ENCODE measurements at places on chromosomes 5 and 9. TPM values are rescaled to one million over a fixed set of nuclear protein-coding genes. Genes with fewer than 3 reads are reported as not detected.

DNA sequence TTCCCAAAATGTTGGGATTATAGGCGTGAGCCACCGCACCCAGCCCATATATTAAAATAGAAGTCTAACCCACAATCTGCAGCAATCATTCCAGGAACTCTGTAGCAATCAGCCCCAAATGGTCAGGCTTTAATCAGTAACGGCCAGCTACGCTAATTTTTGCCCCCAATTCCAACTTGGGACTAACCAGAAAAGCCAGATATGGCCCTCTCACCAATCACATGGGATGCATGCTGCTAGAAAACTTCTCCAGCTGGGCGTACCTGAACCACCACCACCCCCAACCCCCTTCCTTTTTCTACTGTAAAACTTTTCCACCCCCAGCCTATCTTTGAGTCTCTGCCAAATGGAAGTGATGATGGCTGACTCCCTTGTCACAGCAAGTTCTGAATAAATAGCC is 4.1 kb downstream of the SUSD1 start:
- DNase-seq, result no peak

DNA sequence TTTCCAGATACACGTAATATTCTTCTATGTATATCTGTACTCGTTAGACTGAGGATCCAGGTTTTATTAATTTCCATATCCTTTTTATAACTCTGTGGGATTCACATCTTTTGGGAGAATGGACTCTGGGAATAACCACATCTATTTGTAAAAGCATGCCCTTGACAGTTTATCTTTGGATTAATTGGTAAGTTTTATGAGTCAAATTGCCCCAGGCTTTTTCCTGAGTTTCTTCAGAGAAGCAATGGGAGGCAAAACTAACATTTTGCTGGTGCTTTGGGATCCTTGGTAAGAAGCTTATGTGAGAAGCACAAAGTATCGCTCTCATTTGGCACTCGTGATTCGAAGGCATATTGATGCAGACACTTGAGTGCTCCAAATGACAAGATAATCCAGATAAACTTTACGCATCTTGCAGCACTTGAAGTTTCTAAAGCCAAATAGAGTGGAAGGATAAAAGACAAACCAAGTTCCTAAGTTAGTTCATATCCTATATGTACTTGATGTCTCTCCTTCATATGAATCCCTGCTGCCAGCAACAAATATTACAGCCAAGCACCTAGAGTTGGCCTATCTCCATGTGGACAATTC is 324.7 kb downstream of the TLE4 start:
- no peak for DNase-seq

- DNase-seq, result peak; percentile 15
These were observed 21.7 kb downstream of the SLC6A18 start for GRCh38 chr5:1246711-1247431.

DNA sequence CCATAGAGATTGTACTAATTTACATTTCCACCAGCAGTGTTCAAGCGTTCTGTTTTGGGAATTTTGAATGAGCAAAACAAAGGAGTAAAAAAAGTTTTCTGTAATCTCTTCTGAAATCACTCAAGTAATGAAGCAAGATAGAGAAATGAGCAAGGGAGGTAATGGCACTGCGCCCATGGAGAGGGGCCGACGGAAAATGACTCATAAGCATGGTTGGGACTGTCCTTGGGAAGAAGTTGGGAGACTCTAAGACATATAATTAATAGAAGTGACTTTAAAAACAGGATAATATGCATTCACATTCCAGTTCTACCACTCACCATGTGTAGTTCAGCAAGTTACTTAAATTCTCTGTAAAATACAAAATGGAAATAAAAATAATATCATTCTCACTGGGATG is 62.5 kb upstream of the C5orf46 start:
- DNase-seq, result no peak

DNA sequence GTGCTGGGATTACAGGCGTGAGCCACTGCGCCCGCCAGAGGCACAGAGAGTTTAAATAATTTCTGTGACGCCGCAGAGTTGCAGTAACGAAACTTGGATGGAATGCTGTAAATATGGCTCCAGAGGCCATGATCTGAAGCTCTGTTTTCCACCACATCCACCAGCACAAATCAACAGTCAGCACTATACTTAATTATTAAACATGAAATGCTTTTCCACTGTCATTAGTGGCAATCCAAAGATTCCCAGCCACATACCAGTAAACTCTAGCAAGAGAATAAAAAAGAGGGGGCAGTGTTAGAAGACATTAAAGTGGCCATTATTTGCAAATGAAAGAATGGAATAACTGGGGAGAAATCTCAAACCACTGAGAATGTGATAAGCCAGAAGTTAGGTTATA is 242.5 kb downstream of the DIRAS2 start:
- DNase-seq, result no peak

- peak; percentile 60 for DNase-seq
These were observed 3.6 kb downstream of the TMC1 start for GRCh38 chr9:72524820-72525540.

DNA sequence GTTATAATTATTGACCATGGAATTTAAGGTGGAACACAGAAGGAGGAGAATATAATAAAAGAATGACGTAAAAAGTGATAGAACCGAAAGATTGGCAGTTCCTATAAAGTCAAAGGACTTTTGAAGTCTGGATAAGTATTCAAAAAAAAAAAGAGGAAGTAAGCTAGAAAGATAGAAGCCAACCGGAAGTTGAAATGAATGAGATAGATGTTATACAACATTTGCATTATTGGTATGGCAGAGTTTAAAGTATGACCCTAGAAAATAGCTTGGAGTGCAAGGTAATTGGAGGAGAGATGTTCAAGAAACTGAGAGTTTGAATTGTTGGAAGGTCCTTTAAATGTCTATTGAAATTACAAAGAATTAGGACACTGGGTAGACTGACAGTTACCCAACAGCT is 293.6 kb downstream of the FER start:
- DNase-seq, result no peak

SOX30 gene
- total RNA-seq, result 0.11 TPM

DDX4 gene
- not detected for total RNA-seq

CAMK2A gene
- total RNA-seq, result not detected

- no peak for DNase-seq
These were observed 26.3 kb downstream of the CNTFR start for GRCh38 chr9:34563262-34563661.

KIF4B gene
- 0.11 TPM for total RNA-seq

GRCh38 chr9:14482856-14483255 is 168.9 kb upstream of the NFIB start:
- DNase-seq, result no peak

PPP3R2 gene
- not detected for total RNA-seq

SPINK5 gene
- total RNA-seq, result not detected

DNA sequence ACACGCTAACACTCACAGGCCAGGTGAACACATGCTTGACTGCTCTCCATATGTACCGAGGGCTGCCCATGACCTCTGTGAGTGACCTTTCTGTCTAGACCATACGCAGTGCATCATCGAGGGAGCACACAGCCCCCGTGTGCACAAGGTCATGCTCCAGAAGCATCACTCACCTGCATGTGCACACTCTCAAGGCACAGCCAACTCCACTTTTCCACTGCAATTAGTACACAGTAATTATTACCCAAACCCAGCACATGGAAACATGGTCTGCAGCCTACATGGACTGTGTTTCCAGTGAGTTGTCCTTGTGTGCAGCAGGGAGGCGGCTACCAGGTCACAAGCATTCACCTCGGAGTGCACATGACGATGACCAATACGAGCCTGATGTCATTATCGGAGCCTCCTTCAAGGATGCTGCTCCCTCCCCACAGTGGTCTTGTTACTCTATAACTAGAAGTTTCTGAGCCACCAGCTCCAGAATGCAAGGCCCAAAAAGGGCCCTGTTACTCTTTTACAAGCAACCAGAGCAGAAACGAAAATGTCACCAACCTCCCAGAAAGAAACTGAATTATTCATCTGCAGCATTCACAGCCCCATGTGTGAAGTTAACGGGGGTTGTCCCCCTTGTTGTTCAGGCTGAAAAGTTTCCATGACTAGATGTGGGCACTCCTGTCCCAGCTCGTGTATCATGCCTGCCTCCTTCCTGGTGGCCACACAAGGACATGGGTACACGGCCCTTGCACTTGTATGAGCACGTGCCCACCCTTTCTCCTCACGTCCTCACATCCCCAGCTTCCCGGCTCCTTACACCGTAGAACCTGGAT is 31.2 kb downstream of the SEMA4D start:
- DNase-seq, result peak; percentile 84

DNA sequence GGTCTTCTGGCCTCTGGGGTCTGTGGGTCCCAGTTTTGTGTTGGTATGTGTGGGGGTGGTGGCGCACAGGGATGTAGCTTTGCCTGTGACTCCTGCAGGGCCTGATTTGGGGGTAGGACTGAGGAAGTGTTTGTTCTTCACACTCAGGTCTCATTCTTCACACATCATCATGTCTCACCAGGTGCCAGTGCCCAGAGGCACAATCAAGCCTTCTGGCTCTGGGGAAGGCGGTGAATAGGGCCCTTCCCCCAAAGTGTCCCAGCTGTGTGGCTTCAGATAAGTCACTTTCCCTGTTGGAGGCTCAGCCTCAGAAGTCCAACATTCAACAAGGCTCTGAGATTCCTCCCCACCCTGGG is 5.1 kb downstream of the DBN1 start:
- no peak for DNase-seq

HIGD2A gene
- 120 TPM for total RNA-seq

- DNase-seq, result no peak
These were observed 18.2 kb downstream of the SLC22A5 start for GRCh38 chr5:132387640-132388117.

KCNN2 gene
- not detected for total RNA-seq

- no peak for DNase-seq
These were observed 8.9 kb downstream of the F2R start for GRCh38 chr5:76724871-76725270.

MTMR12 gene
- total RNA-seq, result 19.9 TPM

SPINK13 gene
- total RNA-seq, result not detected

GRCh38 chr9:69143291-69143690 is 30.8 kb upstream of the TJP2 start:
- DNase-seq, result no peak

ABCA1 gene
- 0.38 TPM for total RNA-seq

IL9 gene
- total RNA-seq, result not detected

GRCh38 chr5:31935496-31936369 is 238.4 kb downstream of the GOLPH3 start:
- DNase-seq, result no peak

HCN1 gene
- total RNA-seq, result not detected

GRCh38 chr5:153835891-153836515 is 202.7 kb downstream of the FAM114A2 start:
- no peak for DNase-seq

GRCh38 chr9:13432904-13433303 is 153.4 kb upstream of the MPDZ start:
- DNase-seq, result no peak

- DNase-seq, result no peak
These were observed 2.0 kb downstream of the CYFIP2 start for GRCh38 chr5:157267761-157268480.

BARHL1 gene
- total RNA-seq, result not detected

GRCh38 chr9:19379697-19380046 is 364 bp downstream of the RPS6 start:
- no peak for DNase-seq

BNC2 gene
- not detected for total RNA-seq

All from activated CD8-positive, alpha-beta T cell treated with anti-CD3 and anti-CD28 coated beads for 36 hours (primary cell).